ENCODE measurements at places on chromosomes 11 and 22. TPM values are rescaled to one million over a fixed set of nuclear protein-coding genes. Genes with fewer than 3 reads are reported as not detected.

DNA sequence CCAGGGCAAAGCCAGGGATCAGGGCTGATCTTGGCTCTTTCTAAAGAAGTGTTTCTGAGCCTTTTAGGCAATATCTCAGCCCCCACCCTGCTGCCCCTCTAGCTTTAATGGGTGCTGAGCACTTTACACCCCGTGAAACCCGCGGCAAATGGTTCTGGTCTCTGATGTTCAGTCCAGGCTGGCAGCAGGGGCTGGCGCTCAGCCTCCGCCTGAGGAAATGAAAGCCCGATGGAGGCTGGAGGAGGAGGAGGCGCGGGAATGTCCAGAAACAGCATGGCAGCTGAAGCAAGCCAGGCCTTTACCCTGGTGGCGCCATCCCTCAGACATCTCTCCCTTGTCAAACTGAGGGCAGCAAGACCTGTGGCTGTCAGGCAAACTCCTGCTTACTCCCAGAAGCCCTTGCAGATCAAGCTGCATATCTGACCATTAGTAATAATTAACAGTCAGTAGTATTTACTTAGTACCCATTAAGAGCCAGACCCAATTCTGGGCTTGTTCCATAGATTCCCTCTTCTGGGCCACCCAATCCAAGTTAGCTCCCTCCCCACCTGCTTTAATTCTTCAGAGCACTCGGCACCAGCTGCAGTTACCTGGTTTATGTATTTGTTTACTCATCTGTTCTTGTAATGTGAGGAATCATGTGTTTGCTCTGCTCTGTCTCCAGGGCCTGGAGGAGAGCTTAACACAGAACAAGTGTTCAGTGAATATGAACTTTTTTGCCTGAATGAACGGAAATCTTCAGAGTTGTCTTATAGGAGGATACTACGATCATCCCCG, 15.0 kb upstream of the ALX4 start:
- no peak for DNase-seq

- no peak for DNase-seq
These were observed 297.3 kb downstream of the INSC start for GRCh38 chr11:15412054-15412453.

GRCh38 chr11:1005928-1006327, 30.6 kb downstream of the MUC6 start:
- no peak for DNase-seq

GRCh38 chr11:109264128-109264527, 157.9 kb upstream of the C11orf87 start:
- DNase-seq = no peak

GRCh38 chr11:121551463-121551862, 98.7 kb upstream of the SORL1-AS1 start:
- DNase-seq = no peak

DNA sequence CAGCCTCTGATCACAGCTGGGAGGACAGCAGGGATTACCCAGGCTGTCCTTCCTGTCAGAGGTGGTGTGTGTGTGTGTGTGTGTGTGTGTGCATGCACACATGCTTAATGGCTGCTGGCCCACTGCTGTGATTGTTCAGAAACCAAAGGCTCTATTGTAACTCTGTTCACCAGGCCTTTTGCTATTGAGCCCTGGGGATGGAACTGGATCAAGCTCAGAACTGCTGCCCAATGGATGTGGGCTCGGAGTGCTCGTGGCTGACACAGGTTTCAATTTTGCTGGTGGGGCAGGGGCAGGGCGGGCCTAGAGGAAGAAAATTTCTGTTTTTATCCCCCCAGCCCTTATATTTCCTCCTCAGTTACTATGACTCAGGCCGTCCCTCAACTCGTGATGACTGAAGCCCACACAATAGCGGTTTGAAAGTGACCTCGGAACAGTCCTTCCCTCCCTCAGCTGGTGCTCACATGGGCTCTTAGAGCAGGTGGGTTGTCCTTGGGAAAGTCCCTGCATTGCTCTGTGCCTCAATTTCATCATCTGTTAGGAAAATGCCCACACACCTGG, 359.3 kb downstream of the TENM4 start:
- no peak for DNase-seq

DNA sequence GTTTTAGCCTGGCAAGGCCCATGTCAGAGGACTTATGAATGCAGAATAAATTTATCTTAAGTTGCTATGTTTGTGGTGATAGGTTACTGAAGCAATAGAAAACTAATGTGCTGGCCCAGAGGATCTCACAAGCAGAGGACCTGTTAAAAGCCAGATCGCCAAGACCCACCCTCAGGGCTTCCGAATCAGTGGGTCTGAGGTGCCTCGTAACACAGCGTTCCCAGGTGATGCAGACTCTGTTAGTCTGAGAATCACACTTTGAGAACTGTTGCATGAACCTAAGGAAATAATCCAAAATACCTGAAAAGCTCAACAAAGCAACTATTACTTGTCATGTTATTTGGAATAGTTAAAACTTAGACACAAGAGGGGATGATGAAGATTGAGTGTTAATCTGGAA, 6.7 kb upstream of the SCARF2 start:
- no peak for DNase-seq

DNA sequence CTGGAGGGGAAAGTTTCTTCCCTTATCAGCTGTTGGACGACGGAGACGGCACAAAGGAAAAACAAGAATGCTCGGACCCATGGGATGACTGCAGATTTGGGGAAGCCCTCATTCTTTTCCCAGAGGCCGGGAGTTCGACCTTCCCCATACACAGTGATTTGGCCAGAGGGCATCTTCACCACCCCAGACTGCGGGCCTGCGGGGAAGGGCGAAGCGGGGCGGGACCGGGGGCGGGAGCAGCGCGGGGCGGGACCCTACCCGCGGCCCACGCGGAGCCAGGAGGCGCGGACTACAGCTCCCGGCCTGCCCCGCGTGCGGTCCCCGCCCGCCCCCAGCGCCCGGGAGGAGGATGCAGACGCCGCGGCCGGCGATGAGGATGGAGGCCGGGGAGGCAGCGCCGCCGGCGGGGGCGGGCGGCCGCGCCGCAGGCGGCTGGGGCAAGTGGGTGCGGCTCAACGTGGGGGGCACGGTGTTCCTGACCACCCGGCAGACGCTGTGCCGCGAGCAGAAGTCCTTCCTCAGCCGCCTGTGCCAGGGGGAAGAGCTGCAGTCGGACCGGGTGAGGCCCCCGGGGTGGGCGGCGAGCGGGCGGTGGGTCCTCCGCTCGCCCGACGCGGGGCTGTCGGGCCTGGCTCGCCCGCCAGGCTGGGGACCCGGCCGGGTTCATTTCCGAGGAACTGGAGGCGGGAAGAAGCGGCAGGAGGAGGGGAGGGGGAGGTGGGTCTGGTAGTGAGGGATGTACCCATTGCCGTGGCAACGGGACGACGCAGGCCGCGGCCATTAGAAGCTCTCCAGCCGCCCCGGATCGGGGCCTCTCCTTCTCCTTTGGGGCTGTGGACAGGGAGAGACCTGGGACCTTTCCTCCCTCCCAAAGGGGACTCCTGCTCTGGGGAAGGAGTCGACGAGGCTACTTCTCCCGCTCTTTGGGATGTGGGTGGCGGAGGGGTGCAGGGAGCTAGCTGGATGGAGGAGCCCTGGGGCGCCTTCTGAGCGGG, at the start of gene KCTD17:
KCTD17 (plus strand) TSS at position 352 of the 995 bp plus-strand sequence; CDS start at position 371, 19 bp downstream.
- peak; percentile 84 for DNase-seq

DNA sequence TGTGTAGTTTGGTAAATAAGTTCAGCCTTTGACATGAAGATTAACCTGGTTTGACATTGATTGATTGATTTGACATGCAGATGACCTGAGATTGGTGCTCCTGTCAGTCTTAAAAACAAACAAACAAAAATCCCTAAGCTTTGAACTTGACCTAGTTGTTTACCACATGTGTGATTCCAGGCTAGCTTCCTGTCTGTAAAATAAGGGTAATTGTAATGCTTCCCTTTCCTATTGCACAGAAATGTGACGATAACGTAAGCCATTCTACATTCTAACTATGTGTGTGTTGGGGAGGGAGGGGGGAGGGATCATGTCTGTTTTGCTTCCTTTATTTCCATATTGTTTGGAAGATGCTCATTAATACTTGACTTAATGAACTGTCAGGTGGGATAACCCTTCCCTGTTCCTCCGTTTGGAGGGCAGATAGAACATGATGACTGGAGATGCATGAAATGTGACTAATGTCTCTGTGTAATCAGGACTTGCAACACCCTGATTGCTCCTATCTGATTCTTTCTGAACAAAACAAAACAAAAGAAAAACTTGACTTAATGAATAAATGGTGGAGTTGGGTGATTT, 106.1 kb upstream of the CLMP start:
- no peak for DNase-seq

Gene NNMT
- not detected for total RNA-seq

Gene TRIM49
- not detected for total RNA-seq

Gene MUC2
- not detected for total RNA-seq

Gene RAB36
- 0.22 TPM for total RNA-seq

Gene SHANK3
- 0.16 TPM for total RNA-seq
